ENCODE measurements at places on chromosomes 2 and 18.

DNA sequence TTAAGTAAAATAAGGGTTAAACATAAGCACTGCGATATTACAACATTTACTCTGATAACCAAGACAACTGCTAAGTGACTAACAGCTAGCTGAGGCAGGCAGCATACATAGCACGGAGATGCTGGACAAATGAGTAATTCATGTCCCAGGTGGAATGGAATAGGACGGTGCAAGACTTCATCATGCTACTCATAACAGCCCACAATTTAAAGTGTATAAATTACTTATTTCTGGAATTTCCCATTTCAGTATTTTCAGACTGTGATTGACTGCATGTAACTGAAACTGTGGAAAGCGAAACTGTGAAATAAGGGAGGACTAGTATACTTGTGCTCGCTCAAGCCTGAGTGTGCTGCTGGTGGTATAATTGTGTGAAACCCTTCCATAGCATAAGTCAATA, 12.9 kb downstream of the IER3IP1 start:
- DNase-seq, result no peak

DNA sequence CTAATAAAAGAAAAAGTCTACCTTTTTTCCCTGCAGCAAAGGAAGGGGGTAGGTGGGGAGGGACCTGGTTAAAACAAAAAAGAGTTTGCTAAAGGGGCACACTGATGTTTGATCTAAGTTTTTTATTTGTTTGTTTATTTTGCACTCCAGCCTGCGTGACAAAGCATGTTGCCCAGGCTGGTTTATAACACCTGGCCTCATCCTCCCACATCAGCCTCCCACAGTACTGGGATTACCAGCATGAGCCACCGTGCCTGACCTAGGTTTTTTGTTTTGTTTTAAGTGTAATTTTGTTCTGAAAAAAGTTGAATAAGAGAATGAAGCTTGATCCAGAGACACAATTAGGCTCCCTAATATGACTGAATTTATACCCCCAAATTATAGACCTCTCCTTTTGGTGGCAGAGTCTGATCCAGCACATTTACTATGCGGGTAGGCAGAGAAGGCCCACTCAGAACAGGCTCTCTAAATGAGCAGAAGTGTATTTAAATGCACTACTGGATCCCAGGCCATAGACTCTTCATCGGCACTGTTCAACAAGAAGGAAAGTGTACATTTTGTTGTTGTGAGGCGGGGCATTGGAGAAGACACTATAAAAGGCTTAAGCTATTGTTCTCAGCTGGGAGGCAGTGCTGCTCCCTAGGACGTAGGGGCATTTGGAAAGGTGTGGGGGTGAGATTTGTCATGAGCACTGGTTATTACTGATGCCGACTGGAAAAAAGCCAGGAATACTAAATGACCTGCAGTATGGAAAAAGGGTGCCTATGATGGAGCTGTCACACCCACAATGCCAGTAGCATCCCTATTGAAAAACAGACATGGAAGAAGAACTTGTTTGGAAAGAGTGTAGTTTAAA, 32.4 kb downstream of the MRPS9 start:
- DNase-seq, result no peak

DNA sequence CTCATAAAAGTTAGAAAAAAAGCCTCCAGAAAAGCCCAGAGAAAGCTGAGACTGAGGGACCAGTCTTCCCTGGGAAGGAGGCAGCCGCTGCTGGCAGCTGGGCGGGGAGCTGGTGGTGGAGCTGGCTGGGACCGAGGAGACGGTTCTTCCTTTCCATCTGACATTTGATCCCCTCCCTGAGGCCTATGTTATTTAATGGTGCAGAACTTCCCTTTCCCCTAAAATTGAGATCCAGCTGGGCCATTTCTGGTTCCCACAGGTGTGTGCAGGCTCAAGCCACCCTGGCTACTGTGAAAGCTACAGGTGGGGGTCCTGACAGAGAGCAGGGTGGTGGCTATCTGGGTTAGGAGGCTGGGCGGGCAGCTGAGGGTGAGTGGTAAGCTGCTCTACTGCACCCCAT, 81.5 kb upstream of the FZD7 start:
- DNase-seq, result no peak

GRCh38 chr2:174820361-174820760, 56.1 kb upstream of the CHRNA1 start:
- no peak for DNase-seq

- no peak for DNase-seq
Observed at GRCh38 chr2:68044099-68044498, 18.7 kb downstream of the C1D start.

DNA sequence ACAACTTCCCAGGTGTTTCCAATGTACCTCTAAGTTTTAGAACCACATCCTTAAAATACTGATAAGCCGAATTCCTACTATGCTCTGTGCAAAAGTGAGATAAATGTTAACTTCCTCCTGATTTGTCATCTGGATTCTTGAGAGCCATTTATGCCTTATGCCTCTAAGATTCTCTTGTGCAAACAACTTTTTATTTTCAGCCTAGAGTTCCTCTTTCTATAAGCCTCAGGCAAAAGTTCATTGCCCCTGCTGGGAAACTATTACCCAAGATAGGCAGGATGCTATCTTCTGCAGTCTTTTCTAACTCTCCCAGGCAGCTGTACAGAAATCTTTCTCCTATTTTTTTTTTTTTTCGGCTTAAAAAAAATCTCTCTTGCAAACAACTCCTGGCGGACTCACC, 216.1 kb downstream of the KCNJ3 start:
- DNase-seq, result no peak

- no peak for DNase-seq
Observed at GRCh38 chr18:77896586-77897252, 647.1 kb downstream of the GALR1 start.

DNA sequence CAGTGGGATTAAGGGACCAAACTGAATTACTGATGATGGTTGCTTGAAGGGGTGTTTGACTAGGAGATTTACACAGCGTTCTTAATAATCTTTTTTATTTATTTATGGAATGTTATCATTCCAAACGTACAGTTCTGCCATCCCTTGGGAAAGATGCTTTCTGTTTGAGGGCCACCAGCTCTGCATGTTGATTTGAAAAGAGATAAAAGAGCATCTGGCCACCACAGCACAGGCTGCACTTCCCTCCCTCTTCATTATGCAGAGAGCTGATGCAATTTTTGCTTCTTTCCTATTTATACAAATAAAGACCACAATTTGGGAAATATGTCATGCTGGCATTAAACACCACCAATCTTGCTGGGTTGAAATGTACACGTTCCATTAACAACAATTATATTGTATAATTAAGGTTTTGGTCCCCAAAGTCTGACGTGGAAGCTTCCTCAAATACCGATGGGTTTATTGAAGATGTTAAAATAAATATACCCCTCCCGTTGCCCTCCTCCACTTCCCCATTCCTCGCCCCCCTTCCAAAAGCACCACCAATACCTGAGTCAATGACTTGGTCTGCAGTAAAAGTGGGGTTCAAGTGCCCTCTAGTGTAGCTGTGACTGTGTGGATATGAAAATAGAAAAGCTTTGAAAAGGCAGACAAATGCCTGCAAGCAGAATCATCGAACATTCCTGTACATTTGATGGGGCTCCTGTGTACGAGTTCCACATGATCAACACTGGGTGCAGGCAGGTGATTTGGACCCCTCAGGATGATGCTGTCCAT, 211.9 kb downstream of the HRH4 start:
- DNase-seq, result no peak
